ENCODE measurements at places on chromosomes 16 and 17.

DNA sequence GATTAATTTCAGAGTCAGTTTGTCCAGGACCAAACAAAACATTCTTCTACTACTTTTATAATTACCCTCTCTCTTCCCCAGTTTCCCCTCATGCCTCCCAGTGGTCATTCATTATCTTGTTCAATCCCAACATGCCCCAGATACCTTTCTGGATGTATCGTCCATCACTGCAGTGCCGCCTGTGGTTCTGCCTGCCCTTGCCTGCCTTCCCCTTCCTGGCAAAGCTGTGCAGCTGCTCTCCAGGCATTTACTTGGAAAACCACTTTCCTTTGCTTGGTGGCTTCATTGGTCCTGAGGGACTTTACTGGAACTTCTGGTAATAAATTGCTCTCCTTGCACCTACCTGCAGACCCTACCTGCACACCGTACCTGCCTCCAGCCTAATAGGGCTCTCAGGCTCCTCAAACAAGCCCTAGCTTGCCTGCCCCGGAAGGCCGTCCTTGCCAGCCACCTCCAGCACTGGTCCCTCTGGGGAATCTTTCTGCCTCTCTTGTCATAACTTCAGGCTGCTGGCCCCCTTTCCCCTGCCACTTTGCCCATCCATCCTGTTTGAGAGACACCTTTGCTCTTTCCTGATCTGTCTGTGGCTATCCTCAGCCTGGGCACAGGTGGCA lies 19.5 kb upstream of the MSI2 start:
- H3K27me3 ChIP-seq: no peaks in the 10 kb centered on the region
- no peaks in the 10 kb centered on the region for H3K36me3 ChIP-seq
- DNase-seq: no peak
- H3K27ac ChIP-seq: no peak overlapping the region
- H3K4me3 ChIP-seq: no peak overlapping the region

GRCh38 chr16:81374550-81374949 lies 59.8 kb downstream of the GAN start:
- no peak for DNase-seq
- peaks cover 11% of the 10 kb centered on the region for H3K36me3 ChIP-seq
- H3K4me1 ChIP-seq: no peaks in the 10 kb centered on the region
- no peaks in the 10 kb centered on the region for H3K27me3 ChIP-seq

GRCh38 chr16:19323596-19323995 lies 38.1 kb downstream of the CLEC19A start:
- no peaks in the 10 kb centered on the region for H3K27me3 ChIP-seq
- no peaks in the 10 kb centered on the region for H3K4me1 ChIP-seq
- no peak overlapping the region for H3K4me3 ChIP-seq
- H3K36me3 ChIP-seq: no peaks in the 10 kb centered on the region

DNA sequence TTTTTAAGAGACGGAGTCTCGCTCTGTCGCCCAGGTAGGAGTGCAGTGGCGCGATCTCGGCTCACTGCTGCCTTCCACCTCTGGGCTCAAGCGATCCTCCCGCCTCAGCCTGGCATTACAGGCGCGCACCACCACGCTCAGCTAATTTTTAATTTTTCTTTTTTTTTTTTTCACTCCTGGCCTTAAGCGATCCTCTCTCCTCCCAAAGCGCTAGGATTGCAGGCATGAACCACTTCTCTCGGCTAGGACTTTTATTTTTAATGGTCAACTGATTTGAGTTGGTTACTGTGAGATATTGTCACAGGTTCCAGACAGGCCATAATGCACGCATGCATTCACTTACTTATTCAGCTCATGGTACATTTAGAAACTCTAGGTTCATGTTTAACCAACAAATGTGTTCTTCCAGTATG lies 888 bp downstream of the PIGW start:
- no peak for DNase-seq
- H3K27me3 ChIP-seq: no peaks in the 10 kb centered on the region
- peaks cover 4% of the 10 kb centered on the region for H3K36me3 ChIP-seq
- H3K4me3 ChIP-seq: peak overlapping the region; percentile 58

DNA sequence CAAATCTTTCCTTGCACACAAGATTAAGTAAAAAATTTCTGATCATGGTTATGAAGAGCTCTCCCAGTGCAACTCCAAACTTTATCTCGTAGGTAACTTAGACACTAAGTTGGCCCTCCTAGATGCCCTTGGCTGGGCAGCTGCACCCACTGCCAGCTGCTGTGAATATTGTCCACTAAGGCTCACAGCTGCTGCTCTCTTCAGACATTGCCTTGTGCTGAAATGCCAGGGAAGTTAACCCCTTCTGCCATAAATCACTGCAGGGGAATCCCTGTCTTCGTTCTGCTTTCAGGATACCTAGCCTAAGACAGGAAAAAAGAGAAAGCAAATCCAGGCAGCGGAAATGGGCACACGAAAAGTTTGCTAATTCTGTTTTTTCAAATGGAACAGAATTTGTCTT lies 106.4 kb downstream of the IRX5 start:
- no peaks in the 10 kb centered on the region for H3K4me1 ChIP-seq
- H3K27ac ChIP-seq: no peak overlapping the region
- DNase-seq: no peak
- no peaks in the 10 kb centered on the region for H3K36me3 ChIP-seq
- no peaks in the 10 kb centered on the region for H3K27me3 ChIP-seq
- H3K4me3 ChIP-seq: no peak overlapping the region

- no peak overlapping the region for H3K4me3 ChIP-seq
- H3K27me3 ChIP-seq: no peaks in the 10 kb centered on the region
- H3K27ac ChIP-seq: no peak overlapping the region
- peaks cover 10% of the 10 kb centered on the region for H3K4me1 ChIP-seq
- DNase-seq: no peak
- H3K36me3 ChIP-seq: no peaks in the 10 kb centered on the region
Observed at GRCh38 chr16:57316390-57317017, 32.0 kb upstream of the PLLP start.
